NCI-H187 (cell line): ENCODE measurements at places on chromosomes 1 and 21.

DNA sequence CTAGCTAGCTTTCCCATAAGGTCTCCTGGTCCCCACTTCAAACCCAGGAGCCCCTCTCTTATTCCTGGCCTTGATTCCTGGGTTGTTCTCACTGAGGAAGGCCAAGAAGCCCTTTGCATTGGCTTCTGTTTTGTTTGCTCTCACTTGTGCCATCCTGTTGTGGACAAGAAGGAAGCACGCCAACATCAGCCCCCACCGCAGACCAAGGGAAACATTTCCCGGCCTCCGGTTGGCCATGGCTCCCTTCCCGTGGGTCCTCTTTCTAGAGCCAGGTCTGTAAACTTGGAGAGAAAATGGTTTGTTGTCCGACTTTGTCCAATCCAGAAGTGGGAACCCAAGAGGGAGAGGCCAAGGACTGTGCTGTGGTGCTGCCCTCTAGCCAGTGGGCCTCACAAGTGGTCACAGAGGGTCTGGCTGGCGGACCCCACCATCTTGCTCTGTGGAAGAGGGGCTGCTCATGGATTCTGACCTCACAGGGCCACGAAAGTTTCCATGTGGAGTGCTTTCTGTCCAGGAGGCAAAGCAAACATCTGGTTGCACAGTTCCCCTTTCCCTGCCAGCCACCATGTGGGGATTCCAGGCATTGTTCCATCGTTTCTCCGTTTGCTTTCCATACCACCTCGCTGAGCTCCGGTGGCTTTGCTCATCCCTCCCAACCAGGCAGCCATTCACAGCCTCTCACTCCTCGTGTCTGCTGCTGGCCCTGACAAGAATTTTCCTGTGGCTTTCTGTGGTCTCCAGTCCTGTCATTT lies 18.9 kb upstream of the TENT5C start:
- no peak for DNase-seq

GRCh38 chr1:94694226-94694915 lies 125.8 kb upstream of the SLC44A3 start:
- DNase-seq, result no peak

DNA sequence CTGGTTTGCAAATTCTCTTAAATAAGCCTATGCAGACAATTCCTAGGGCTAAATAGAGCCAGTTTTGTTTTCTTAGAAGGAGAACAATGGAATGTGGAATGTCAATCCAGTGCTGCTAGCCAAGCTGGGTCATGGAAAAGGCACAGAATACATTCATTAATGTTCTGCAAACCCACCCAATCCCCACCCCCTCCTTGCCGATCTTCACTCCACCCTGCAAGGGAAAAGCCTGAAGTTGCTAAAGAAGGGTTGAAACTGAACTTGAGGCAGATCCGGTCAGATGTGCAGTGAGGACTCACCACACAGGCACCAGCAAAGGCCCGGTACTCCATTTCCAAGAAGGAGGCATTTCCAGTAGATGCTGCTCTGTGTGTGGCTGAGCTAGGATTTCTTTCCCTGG lies 179.6 kb downstream of the PLPP3 start:
- no peak for DNase-seq

GRCh38 chr1:154429118-154429517 lies 24.0 kb downstream of the IL6R start:
- no peak for DNase-seq

DNA sequence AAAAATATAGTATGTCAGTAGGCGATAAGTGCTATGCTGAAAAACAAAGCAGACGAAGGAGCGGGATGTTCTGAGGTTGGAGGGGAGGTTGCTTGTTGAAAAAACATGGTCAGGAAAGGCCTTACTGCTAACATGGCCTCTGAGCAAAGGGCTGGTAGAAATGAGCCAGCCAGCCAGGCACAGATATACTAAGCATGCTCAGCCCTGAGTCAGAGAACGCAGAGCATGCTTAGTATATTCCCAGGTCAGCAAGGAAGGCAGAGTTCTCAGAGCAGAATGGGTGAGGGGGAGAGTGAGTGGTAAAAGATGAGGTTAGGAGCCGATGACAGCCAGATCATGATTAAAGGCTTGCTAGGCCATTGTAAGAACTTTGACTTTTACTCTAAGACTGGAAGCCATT lies 36.7 kb downstream of the ZBTB40 start:
- no peak for DNase-seq

DNA sequence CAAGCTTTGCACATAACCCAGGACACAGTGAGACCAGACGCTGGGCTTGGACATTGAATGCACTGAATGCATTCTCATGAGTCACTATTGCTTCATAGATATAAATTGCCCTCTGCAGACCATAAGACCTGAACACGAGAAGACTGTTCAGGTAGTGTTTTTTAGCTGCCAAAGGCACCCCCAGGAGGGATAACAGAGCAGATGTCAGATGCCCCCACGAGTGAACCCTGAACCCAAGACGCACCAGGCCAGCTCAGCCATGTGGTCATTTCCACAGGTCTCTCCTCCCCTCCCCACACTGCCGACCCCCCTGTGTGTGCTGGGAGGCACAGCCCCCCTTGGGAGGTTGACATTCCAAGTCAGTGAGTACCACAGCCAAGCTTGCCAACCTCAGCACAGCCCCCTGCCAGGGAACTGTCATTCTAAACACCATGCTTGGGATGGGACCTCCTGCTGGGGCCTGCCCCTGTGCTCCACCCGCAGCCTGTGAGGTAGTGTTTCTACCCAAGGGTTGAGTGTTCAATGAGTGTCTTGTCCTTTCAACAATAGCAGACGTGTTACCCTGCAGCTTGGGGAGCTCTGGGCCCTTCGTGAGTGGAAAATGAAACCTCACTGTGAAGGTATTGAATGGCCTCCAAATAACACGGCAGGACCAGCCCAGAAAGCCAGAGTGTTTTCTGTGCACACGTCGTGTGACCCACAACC lies 68.2 kb downstream of the PSMG1 start:
- no peak for DNase-seq

GRCh38 chr1:18722270-18722669 lies 91.6 kb downstream of the PAX7 start:
- DNase-seq, result no peak

DNA sequence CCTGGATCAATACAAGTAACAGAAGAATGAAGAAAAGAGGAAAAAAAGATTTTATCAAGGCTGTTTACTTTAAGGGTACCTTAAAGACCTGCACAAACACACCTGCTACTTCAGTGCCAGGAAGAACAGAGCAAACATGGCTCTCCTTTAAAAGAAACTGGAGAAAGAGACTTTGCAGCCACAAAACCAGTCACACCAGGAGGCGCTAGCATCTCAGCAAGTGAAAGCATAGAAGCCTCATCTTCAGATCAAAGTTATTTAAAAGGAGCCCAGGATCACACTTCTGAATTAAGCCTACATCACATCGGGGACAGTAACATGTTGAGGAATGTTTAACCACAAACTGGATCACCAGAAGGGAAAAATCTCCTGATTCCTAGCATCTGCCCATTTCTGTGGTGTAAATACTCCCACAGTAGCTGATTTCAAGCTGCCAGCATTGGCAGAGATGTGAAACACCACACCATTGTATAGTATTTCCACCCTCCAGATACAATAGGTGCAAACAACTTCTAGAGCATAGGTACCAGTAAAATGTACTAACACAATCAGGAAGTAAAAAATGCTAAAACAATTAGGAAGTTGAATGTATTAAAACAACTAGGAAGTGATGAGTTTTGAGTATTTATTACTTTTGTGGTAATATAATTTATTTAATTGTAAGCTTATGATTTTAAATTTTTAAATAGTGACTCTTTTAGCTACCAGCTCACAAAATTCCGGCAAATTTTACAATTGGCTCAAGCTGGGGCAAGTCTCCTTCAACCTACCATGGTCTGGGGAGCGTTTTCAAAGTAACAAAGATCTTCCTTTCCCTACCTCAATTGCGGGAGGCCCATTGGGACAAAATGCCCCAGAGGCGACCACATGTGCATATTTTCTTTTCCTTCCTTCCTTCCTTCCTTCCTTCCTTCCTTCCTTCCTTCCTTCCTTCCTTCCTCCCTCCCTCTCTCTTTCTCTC lies 105.3 kb upstream of the CLDN14 start:
- DNase-seq, result no peak

DNA sequence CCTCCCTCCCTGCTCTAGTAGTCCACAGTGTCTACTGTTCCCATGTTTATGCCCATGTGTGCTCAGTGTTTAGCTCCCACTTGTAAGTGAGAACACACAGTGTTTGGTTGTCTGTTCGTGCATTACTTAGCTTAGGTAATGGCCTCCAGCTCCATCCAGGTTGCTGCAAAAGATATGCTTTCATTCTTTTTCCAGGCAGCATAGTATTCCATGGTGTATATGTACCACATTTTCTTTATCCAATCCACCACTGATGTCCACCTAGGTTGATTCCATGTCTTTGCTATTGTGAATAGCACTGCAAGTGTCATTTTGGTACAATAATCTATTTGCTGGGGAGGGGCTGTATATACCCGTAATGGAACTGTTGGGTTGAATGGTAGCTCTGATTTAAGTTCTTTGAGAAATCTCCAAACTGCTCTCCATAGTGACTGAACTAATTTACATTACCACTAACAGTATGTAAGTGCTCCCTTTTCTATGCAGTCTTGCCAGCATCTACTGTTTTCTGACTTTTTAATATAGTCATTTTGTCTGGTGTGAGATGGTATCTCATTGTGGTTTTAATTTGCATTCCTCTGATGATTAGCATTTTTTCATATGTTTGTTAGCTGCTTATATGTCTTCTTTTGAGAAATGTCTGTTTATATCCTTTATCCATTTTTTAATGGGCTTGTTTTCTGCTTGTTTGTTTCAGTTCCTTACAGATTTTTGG lies 191.9 kb upstream of the DMRTA2 start:
- DNase-seq, result no peak

DNA sequence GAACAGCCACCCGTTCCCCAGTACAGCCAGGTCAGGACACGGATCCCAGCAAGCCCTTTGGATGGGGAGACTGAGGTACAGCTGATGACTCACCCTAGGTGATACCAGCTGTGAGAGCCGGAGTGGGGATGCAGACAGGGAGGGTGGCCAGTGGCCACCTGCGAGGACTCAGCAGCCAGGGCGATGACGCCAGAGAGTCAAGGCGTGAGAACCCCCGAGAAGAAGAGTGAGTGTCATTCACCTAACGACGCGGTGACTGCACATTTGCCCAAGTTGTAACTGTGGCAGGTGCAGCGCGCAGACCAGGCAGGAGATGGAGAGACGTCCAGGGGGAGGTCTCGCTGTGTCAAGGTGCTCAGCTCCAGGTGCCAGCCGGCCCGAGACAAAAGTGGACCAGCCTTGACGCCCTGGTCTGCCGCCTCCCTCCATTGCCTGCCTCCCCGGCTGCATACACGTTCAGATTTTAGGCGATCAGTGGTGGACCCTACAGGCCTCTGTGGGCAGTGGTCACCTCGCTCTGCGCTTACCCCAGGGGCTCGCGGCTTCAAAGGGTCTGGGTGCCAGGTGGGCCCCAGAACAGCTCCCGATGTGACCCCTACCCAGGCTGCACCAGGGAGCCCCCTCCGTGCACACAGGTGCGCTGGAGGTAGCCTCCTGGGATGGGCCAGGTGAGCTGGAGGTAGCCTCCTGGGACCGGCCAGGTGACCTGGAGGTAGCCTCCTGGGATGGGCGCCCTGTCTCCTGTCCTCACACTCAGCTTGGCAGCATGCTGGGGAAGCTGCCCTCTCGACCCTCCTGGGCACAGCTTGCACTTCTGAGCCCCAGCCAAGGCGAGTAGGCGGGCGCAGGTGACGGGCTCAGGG lies 11.9 kb downstream of the LRRC3 start:
- DNase-seq, result no peak

DNA sequence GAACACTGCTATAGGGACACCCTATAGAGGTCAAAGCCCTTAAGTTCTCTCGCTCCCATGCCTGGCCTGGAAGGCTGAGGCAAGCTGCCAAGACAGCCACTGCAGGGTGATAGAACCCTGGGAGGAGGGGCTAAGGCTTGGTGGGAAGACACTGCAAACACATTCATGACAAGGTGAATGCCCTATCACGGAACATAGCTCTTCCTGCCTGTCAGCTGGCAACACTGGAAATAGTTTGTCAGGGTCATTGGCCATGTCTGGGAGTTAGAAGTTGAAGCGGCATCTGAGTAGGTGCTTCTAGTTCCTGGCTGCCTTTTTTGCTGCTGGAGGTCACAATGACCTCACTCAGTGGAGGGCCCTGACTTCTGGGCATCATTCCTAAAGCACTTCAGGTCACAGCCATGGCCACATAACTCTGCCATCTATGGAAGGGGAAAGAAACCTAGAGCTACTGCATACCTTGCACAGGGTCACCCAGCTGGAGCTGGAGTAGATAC lies 4.2 kb downstream of the FABP3 start:
- DNase-seq, result no peak

DNA sequence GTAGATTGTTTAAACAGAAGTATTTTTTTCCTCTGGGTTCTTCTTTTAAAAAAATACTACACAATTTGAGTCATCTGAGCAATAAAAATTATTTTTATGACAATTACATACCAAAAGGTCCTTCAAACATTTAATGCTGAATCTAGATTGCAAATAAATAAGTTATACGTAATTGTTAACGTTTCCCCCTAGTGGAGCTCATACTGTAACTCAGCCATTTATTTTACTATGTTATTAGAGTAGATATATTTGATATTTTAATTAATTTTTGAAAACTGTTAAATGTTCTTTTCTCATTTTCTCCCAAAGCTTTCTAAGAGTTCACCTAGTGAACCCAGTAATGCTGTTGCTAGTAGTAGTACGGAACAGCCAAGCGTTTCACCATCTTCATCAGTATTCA lies 33.5 kb downstream of the ZMYM1 start:
- DNase-seq, result no peak

GRCh38 chr1:150780510-150780909 lies 14.9 kb upstream of the CTSS start:
- DNase-seq, result no peak

- DNase-seq, result no peak
Measured at GRCh38 chr1:203468326-203468725, 7.3 kb upstream of the PRELP start.

DNA sequence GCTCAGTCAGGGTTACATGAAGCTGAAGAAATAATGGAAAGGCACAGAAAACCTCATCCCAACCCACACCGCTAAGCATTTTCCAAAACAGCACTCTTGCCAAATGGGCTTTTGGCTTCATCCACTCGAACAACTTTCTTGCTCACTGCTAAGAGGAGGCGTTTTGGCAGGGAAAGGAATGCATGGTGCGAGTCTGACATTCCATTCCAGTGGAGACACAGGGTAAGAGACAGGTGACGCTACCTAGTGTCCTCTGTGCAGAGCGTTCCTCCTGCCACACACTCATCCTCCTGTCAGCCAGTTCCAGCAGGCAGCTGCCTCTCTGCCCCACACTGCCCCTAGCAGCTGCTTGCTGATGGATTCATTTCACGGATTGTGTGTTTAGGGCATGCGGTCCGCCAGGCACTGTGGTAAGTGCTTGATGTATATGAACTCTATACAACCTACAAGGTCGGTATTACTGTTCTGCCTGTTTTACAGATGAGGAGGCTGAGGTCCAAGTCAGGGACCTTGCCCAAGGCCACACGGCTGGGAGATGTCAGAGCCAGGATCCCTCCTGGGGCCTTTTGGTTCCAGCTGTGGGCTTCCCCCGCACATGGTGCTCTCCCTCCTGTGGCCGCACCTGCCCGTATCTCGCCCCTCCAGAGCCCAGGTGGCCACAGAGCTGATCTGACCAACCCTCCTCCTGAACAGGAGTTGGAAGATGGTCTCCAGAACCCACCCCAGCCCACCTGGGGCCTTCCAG lies 25.7 kb upstream of the BACE2 start:
- DNase-seq, result peak; percentile 20

GRCh38 chr1:210093461-210093860 lies 139.1 kb upstream of the SERTAD4 start:
- DNase-seq, result no peak
